ENCODE measurements at places on chromosomes 2 and 18. TPM values are rescaled to one million over a fixed set of nuclear protein-coding genes. Genes with fewer than 3 reads are reported as not detected.

The UGT1A3 gene
- polyA plus RNA-seq = not detected

The TDRD15 gene
- not detected for polyA plus RNA-seq

The ANKRD53 gene
- 5.7 TPM for polyA plus RNA-seq

The ALPP gene
- not detected for polyA plus RNA-seq

The NFE2L2 gene
- polyA plus RNA-seq = 30.1 TPM

The SP140 gene
- not detected for polyA plus RNA-seq

The MERTK gene
- 6.3 TPM for polyA plus RNA-seq

The CLIP4 gene
- 5.4 TPM for polyA plus RNA-seq

The RUFY4 gene
- polyA plus RNA-seq = not detected

The ALPG gene
- not detected for polyA plus RNA-seq

The PMAIP1 gene
- polyA plus RNA-seq = 7.5 TPM

The DCDC2C gene
- polyA plus RNA-seq = not detected

The SLC23A3 gene
- not detected for polyA plus RNA-seq

The NT5DC4 gene
- polyA plus RNA-seq = not detected

The ERFE gene
- 34.0 TPM for polyA plus RNA-seq

The CTAGE1 gene
- not detected for polyA plus RNA-seq

The MGAT4A gene
- 8.3 TPM for polyA plus RNA-seq

The IGFBP5 gene
- 769 TPM for polyA plus RNA-seq

The CD8B2 gene
- polyA plus RNA-seq = 1.6 TPM

The FOXI3 gene
- 0.29 TPM for polyA plus RNA-seq

The KLF7 gene
- 11.2 TPM for polyA plus RNA-seq

The TEX44 gene
- not detected for polyA plus RNA-seq

The LBH gene
- 28.5 TPM for polyA plus RNA-seq

The MITD1 gene
- 7.9 TPM for polyA plus RNA-seq

The NAPG gene
- 10.8 TPM for polyA plus RNA-seq

The ALKAL2 gene
- not detected for polyA plus RNA-seq

The CNTNAP5 gene
- polyA plus RNA-seq = 0.90 TPM

The MYO3B gene
- not detected for polyA plus RNA-seq

The GALNT1 gene
- 7.8 TPM for polyA plus RNA-seq

The DHRS9 gene
- polyA plus RNA-seq = 0.44 TPM

The TCF4 gene
- 29.3 TPM for polyA plus RNA-seq

The MC5R gene
- polyA plus RNA-seq = not detected

The CABYR gene
- 4.8 TPM for polyA plus RNA-seq

The LIMS2 gene
- 10.5 TPM for polyA plus RNA-seq

The GAL3ST2 gene
- not detected for polyA plus RNA-seq

The C1QL2 gene
- polyA plus RNA-seq = 5.2 TPM

The RAX gene
- polyA plus RNA-seq = 0.24 TPM

The CFC1 gene
- polyA plus RNA-seq = 3.1 TPM

The SIX3 gene
- 30.9 TPM for polyA plus RNA-seq

The SOS1 gene
- 13.0 TPM for polyA plus RNA-seq

The TXNDC2 gene
- polyA plus RNA-seq = 0.17 TPM

The EGR4 gene
- polyA plus RNA-seq = 0.83 TPM

The ADAM23 gene
- polyA plus RNA-seq = 6.0 TPM

The SCYGR4 gene
- not detected for polyA plus RNA-seq
